ENCODE measurements at places on chromosomes 11 and 22.

- no peak for DNase-seq
These were observed 37.5 kb downstream of the ATG16L2 start for GRCh38 chr11:72851726-72852125.

GRCh38 chr11:72405009-72405408, 29.3 kb downstream of the CLPB start:
- no peak for DNase-seq

- no peak for DNase-seq
These were observed 49.1 kb downstream of the RCN1 start for GRCh38 chr11:32139896-32140520.

DNA sequence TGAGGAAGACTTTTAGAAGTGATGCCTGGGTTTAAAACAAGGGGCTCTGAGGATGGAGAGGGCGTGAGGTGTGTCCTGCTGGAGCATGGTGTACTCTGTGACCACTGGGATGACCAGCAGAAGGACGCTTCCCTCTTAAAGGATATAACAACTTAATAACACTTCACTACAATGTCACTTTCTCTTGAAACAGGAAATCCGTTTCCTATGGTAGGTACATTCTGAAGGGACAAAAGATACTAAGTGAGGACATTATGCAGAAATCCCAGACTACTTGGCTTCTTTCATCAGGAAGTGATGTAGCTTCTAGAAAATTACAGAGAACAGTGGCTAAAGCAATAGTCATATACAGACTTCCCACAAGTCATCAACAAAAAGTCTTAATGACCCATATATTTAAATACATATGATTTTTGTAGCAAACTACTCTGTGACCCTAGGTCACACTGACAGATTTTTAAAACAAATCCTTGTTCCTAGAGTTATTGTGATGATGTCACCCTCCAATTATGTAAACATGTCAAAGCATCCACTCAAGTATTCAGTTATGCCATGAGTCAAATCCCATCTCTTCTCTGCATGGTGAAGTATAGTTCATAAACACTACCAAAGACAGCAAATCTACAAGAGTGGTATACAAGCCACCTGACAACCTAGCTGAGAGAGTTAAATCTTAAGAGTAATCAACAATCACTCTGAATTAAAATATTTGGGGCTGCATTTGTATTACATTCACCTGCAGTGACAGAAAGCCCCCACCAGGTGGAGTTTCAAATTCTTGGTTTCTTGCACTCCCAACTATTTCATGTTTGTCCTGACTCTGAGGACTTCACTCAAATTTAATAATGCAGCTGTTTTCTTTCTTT, 32.8 kb downstream of the PITPNB start:
- DNase-seq, result peak; percentile 22
